ENCODE measurements at places on chromosomes 3 and 15.

GRCh38 chr3:197545571-197545970, 10.2 kb downstream of the BDH1 start:
- no peak for DNase-seq

DNA sequence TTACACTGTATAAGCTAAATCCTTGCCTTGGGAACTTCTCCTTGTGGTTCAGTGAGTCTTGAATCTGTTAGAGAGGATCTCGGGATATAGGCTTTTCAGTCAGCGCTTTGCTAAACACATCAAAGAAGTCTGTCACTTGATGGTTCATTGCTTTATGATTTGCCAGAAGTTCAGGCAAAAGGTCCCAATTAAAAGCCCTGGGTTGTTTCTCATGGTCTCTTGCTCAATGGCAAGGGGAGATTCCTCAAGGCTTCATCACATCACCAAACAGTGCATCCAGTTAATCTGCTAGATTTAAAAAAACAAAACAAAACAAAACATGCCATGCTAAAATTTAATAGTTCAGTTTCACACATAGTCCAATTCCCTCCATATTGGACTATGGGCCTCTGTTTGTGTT, 114.8 kb downstream of the FILIP1L start:
- peak; percentile 45 for DNase-seq

DNA sequence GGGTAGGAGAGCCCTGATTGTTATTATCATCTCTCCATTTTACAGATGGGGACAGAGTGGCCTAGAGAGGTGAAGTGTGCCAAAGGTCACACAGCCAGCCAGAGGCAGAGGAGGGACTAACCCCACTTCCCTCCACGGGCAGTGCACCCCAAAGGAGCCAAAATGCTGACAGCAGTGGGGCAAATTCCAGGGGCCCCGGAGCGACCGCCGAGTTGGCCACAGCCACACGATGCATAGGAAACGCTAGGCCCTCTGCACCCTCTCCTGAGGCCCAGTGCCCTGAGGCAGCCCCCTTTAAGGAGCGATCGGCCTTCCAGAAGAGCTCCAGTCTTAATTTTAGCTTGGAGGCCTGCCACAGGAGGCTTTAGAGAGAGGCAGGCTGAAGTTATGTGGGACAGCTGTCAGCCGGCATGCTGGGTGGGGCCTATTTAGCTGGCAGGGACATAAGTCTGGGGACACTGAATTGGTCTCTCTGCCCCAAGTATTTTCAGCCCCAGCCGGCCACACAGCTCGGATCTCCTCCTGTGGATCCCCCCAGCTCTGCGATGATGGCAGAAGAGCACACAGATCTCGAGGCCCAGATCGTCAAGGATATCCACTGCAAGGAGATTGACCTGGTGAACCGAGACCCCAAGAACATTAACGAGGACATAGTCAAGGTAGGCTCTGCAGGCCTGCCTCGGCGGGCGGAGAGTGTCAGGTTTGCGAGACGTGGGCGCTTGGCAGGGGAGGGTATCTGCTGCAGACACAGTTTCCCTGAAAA, at the start of gene CAV3:
Gene CAV3, plus strand, starts transcription at position 471 of the 763 bp plus-strand sequence. Its CDS starts 75 bp downstream, at position 546.
- no peak for DNase-seq

DNA sequence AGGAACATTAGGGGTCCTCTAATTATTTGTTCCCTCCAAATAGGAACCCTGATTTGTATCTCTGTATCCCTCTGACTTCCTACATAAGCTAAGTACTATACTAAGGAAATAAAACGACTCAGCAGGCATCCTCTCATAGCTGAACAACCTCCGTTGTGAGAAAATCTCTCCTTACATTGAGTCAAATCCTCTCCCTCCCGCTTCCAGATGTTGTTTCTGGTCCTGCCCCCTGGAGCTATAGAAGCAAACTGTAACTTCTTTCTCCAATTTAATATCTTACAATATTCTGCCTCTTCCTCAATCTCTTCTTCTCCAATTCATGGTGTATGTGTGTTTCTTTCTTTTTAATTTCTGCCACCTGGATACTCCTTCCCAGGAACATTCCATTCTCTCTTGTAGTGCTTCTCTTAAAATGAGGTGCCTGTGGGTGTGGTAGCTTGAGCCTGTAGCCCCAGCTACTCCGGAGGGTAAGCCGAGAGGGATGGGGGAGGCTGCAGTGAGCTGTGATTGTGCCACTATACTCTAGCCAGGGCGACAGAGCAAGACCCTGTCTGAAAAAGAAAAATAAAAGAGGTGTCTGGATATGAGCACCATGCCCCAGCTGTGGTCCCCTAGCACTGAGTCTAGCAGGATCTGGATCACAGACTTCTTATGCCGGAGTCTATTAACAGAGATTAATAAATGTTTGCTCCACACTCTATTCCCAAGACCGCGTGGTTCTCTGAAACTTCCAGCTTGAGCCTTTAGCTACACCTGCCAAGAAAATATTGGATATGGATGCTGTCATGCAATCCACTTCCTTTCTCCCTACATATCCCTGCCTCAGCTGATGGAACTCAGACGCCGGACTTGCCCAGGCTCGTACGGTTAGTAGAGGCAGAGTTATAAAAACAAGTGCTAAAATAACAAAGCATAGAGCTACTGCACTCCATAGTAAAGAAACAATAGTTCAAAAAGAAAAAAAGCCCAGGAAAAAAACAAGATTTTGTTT, 42.9 kb upstream of the NEO1 start:
- DNase-seq: no peak

DNA sequence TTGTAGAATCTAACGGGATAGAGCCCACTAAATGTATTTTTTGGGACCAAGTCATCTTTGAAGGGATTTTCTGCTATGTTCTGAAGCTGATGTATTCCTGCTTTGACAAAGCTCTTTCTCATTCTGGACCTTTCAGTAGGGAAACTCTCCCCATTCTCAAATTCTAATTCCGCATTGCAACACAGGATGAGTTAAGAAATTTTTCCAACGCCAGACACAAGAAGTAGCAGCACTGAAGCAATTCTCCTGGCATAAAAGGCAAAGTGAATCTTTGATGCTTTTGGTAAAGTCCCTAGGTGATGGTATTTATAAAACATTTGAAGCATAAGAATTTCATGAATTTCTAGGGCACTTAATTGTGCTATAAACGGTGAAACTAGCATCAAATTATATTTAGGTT, 76.8 kb downstream of the ZPLD1 start:
- no peak for DNase-seq

Data from mesenchymal stem cell (in vitro differentiated cells and primary cell).